Activated CD8-positive, alpha-beta memory T cell treated with anti-CD3 and anti-CD28 coated beads for 1 hour (primary cell): ENCODE measurements at places on chromosomes 3 and 15.

DNA sequence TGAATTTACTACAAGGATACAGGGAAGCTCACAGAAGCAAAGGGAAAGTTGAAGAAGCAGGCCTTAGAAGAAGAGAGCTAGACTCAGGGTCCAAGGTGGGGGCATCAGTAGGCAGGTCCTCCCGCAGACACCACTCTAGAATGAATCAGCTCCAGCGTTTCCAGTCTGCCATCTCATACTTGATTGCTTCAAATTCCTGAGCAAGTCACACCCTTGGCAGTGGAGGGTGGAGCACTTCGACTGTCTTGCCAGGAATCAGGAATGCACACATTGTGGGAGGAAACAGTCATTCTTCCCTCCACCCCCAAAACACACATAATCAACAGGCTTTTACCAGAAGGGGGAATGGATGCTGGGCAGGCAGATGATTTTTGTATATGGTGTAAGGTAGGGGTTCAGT is 78.5 kb downstream of the CHCHD6 start:
- DNase-seq = no peak

GRCh38 chr15:69315402-69316110 is 16.8 kb downstream of the PAQR5 start:
- DNase-seq = no peak

DNA sequence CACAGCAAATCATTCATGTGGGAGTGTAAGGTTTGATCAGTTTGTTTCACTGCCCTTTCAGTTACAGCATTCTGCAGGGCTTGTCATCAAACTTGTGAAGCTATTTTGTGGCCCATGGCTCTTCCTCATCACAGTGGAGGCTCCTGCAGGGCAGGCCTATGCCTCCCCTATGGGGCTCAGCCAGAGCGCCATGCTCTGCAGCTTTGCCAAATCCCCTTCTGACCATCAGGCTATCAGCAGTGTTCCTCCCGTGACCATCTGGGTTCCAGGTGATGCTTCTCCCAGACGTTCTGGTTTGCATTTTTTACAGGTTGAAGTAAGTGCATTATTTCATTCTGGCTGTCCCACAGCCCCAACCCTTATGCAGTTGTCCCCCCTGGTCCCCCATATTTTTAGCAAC is 28.1 kb upstream of the REC114 start:
- DNase-seq = no peak

- no peak for DNase-seq
Measured at GRCh38 chr3:32384938-32385337, 6.7 kb upstream of the CMTM7 start.

DNA sequence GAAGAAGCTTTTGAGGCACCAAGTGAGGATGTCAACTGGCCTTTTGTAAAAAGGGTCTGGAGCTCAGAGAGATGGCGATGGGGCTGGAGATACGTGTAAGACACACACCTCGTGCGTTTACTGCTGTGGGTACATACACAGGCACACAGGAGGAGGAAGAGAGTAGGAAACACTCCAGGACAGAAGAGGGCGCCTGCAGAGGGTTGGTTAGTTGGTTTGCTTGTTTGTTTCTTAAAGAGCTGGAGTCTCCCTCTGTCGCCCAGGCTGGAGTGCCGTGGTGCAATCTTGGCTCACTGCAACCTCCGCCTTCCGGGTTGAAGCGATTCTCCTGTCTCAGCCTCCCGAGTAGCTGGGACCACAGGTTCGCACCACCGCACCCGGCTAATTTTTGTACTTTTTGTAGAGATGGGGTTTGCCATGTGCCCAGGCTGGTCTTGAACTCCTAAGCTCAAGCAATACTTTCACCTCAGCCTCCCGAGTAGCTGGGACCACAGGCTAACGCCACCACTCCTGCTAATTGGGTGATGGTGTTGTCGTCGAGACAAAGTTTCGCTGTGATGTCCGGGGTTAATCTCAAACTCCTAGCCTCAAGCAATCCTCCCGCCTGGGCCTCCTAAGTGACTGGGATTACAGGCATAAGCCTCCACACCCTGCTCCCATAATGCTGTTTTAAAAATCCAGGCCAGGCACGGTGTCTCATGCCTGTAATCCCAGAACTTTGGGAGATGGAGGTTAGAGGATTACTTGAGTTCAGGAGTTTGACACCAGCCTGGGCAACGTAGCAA is 1.3 kb upstream of the PRR20G start:
- DNase-seq = no peak

DNA sequence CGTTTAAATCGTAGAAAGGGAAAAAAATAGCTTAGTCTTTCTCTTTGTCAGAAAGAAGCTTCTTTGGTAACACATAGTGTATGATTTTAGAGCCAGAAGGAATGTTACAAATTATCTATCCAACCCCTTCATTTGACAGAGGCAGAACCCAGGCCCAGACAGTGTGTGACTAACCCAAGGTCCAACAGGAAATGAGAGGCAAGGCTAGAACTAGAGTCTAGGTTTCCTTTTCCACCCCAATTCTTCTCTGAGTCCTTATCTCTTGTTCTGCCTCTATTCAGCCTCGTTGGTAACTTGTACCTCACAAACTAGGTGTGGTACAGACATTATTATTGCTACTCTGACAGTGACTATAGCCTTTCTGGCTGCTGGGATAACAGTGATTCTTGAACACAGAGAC is 39.3 kb downstream of the QTRT2 start:
- DNase-seq = no peak

- DNase-seq = no peak
Measured at GRCh38 chr15:57118013-57118799, 199.8 kb downstream of the TCF12 start.
